Left ventricle myocardium inferior (tissue), 1 donor: ENCODE measurements at places on chromosomes 6 and 20. TPM values are rescaled to one million over a fixed set of nuclear protein-coding genes. Genes with fewer than 3 reads are reported as not detected.

GMPR gene
- 126 TPM for total RNA-seq

DEF6 gene
- 1.0 TPM for total RNA-seq

GHRH gene
- 0.93 TPM for total RNA-seq

SMIM28 gene
- not detected for total RNA-seq

SLC17A9 gene
- 0.47 TPM for total RNA-seq

BTNL2 gene
- total RNA-seq: not detected

SNAP25 gene
- 0.22 TPM for total RNA-seq

TPBG gene
- total RNA-seq: 2.6 TPM
